ENCODE measurements at places on chromosomes 5 and 9. TPM values are rescaled to one million over a fixed set of nuclear protein-coding genes. Genes with fewer than 3 reads are reported as not detected.
A peak's percentile ranks its signal among the peaks of the same experiment; 100 is the strongest.

DNA sequence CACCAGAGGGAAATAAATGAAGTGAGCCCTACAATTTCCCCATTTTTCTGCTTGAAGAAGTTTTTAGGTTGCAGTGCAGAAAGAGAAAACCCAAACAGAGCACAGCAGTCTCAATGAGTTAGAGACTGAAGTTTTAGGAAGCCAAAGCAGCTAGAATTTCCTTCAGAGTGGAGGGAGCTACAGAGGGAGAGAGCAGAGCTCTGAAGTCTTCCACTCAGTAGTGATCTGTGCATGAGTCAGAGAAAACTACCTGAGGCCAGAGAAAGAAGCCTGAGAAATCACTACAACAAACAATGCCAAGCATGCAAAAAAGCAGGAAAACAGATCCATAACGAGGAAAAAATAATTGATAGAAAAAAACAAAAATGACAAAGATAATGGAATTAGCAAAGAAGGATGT lies 17.9 kb upstream of the NDUFB6 start:
- no peak for DNase-seq

DNA sequence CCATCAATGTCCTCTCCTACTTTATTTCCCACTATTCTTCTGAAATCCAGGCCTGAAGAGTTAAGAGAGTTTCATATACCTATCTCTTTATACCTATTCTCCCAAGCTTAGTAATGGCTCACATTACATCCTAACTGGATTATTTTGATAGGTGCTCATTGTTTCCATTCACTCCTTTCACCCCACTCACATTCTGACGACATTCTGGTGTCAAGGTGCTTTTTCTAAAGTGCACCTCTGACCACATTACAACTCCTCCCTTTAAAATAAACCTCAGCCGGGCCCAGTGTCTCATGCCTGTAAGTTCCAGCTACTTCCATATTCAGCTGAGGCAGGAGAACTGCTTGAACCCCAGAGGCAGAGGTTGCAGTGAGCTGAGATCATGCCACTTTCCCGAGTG lies 417.1 kb downstream of the BNC2 start:
- DNase-seq = no peak

GRCh38 chr5:129904102-129904666 lies at the start of gene CHSY3:
Gene CHSY3 (plus strand): TSS chr5:129904465.
- DNase-seq = peak; percentile 90

- DNase-seq = no peak
These were observed 14.9 kb upstream of the CERCAM start for GRCh38 chr9:128405780-128406171.

- no peak for DNase-seq
These were observed 195.0 kb downstream of the MAPKAP1 start for GRCh38 chr9:125511789-125512660.

DNA sequence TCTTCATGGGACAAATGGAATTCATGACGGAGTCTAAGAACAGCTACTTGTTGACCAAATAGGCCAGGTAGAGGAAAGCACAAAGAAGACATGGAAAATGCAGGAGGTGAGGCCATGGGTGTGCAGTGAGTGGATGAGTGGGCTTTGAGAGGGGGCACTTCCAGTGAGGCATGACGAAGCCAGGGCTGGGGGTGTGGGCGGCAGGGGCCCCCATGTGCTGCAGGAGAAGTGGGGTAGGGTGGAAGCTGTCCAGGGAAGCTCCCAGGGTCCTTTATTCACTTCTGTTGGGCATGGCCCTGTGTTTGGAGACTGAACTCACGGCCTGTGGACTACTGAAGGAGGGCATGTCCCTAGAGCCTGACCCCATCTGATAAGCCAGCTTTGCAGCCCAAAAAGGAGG lies 127.6 kb upstream of the SLC25A48 start:
- DNase-seq = no peak

GRCh38 chr5:137712139-137712667 lies 23.7 kb downstream of the KLHL3 start:
- no peak for DNase-seq

GRCh38 chr9:104970271-104970987 lies 42.5 kb upstream of the ABCA1 start:
- DNase-seq = no peak

GRCh38 chr5:527646-528628 lies 3.7 kb upstream of the SLC9A3 start:
- DNase-seq = no peak

DNA sequence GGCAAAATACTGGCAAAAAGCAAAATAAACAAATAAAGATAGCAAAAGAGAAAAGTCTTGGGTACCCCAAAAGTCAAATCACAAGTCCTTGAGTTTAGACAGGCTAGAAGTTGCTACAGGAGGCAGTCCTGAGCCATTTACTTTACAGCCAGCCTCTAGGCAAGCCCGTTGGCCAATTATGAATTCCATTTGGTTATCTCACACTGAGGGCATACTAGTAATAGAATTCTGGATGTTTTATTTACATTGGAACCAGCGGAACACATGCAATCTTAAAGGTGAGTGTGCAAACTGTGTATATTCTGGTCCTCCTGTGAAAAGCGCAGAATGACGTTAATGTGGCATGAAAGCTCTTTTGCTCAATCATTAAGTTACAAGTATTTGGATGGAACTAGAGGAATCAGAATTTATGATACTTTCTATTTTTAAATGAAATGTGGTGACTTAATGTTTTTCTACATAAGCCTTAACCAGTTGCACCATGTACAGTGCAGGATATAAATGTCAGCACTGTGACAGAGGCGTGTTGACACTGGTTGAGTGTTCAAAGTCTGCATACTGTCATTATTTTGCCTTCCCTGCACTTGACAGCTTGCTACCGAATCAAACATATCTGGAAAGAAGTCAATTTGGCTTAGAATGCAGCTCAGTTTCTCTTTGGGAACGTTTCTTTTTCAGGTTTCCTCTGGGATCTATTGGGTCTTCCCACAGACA lies 7.9 kb downstream of the GDNF start:
- no peak for DNase-seq

DNA sequence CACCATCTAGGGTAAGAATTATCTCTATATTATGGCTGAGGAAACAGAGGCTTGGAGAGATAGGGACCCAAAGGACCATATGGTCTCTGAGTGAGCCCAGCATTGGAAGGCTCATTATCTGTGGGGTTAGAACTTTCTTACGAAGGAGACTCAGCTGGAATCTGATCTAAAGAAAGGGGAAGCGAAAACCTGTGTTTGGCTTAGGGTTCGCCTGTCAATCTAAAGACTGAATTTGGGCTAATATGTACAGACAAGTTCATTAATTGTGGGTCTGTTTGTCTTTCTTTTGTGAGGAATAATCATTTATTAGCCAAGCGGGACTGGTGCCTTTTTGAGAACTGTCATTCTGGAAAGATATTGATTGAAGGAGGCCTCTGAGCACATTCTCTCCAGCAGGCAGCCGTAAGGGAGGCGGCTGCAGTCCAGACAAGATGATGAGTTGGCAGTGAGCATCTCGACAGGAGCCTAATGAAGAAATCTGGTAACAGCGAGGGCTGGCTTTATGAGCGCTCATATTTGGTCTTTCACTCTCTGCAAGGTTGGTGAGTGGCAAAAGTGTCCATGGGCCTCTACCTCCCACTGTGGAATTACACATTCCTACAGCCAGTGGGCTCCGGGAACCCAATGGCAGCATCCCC lies 104.2 kb upstream of the GPR151 start:
- DNase-seq = no peak

DNA sequence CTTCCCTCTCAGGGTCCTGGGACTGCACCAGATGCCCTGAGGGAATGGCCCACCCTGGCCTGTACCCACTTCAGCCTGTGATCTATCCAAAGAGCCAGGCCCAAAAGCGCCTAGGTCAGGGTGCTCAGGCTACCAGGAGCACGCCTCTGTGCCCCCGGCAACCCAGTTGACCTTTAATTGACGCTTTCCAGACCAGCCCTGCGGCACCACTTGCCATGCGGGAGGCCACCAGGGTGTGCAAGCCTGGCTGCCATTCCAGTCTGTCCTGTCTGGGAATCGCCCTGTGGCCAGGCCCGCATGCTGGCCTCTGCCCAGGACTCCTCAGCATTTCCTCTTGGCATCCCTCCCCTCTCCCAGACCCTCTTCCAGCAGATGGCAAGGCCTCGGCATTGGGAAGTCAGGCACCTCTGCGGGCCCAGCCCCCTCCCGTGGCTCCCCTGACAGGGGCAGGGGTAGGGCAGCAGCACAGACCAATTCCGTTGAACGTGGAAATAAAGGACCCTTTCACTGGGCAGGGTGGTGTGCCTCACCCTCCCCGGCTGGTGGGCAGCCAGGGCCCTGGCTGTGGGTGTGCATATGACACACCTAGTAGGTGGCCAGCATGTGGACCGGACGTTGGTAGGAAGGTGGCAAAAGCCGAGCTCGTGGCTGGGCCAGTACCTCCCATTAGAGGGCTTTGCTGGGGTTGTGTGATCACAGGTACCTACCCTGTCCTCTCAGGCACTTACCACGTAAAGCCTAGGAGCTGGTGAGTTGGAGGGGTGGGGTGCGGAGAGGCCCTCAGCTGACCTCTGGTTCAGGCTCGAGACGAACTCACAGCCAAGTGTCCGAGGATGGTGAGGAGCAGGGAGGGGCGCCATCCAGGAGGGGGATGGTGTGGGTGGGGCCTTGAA lies 3.5 kb upstream of the AIF1L start:
- DNase-seq = no peak

- DNase-seq = no peak
These were observed 599.1 kb upstream of the CLINT1 start for GRCh38 chr5:158458086-158458485.

GRCh38 chr9:129225815-129226214 lies 47.8 kb upstream of the IER5L start:
- DNase-seq = peak; percentile 90

GRCh38 chr9:126673689-126674364 lies 60.1 kb downstream of the LMX1B start:
- no peak for DNase-seq

DNA sequence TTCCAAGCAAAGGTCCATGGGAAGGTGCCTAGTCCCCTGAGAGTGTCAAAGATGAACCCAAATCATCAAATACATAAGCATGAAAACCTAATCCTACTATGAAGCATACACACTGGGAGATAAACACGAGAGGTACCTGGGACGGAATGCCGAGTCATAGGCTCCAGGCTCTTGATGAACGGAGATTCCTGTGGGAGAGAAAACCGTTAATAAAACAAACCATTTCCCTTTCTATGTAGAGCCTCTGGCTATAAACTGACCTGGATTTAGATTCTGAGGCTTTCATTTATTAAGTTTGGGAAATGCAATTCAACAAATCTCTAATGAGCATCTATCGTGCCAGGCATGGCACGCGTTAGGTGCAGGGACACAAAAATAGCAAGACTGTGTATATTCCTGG lies 206.4 kb upstream of the IL12B start:
- no peak for DNase-seq

- DNase-seq = no peak
These were observed 176.7 kb downstream of the PRR16 start for GRCh38 chr5:120640778-120641177.

GRCh38 chr5:28580616-28581015 lies 1542.2 kb upstream of the CDH9 start:
- DNase-seq = no peak

- DNase-seq = no peak
These were observed 40.7 kb downstream of the LHFPL2 start for GRCh38 chr5:78607864-78608263.

DNA sequence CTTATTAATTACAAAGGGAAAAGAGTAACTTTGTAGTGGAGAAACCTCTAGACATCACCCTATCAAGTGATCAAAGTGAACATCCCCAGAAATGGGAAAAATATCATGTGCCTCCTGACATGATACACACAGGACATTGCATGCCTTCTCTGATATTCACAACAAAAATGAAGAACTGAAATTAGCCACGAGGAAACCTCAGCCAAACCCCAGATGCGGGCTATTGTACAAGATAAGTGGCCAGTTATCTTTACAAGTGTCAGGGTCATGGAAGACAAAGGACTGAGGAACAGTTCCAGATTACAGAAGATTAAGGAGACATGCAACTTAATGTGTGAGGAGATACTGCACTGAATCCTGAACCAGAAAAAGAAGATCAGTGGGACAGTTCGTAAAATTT lies 23.8 kb upstream of the NPM1 start:
- no peak for DNase-seq

DNA sequence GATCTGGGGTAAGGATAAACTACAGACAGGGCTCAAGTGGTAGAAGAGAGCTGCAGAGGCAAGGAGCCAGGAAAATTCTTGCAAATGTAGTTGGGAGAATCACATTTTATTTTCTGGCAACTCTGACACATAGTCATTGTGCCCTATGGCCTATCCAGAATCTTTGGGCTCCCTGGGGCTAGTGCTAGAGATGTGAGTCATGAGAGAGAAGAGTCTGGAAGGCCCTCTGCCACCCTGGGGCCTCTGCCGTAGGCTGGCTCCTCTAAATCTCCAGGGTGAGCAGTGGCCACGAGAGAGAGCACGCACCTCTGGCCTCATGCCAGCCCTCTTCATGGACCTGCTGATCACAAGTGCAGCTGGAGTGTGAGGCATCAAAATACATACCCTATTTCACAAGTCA lies 74.3 kb upstream of the SSBP2 start:
- DNase-seq = peak; percentile 78

- no peak for DNase-seq
These were observed 80.3 kb downstream of the CSNK1A1 start for GRCh38 chr5:149470942-149471341.

- DNase-seq = no peak
These were observed 14.8 kb downstream of the ODF2 start for GRCh38 chr9:128470560-128470959.

DNA sequence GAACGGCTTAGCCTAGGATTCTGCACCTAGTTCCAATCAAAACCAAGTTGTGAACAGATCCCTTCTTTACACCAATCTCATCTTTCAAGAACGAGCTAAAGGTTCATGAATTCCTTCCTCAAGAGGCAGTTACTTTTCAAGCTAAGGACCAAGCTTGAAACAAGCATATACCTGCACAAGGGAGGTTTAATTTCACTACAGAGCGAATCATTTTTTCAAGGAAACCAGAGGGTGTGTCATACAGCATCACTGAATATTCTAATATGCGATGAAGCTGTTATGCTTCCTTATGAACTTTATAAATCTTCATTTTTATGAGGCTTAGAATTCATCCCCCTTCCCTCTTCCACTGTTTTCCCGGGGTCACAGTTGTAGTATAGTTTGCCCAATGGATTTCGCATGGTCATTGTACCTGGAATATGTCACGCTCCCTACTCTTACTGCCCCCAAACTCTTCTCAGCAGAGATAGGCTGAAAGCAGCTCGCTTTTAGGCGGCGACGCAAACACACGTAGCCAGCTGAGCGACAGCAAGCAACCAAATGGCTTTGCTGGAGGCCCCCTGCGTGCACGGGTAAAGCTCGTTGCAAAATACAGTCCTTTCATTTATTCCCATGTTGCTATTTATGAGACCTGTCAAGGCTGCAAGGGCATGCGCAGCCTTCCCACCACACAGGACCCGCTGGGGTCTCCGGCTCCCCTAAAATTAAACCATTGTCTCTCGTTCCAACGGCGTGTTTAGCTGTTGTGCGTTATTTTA lies 832 bp downstream of the LMBRD2 start:
- DNase-seq = no peak

GRCh38 chr5:2007878-2008501 lies 125.3 kb upstream of the IRX4 start:
- peak; percentile 87 for DNase-seq

PHF24 gene
- 0.60 TPM for polyA plus RNA-seq

FSD1L gene
- polyA plus RNA-seq = 1.2 TPM

MARCOL gene
- polyA plus RNA-seq = not detected

ZBED3 gene
- 2.1 TPM for polyA plus RNA-seq

C5orf58 gene
- polyA plus RNA-seq = not detected

SLCO4C1 gene
- 0.38 TPM for polyA plus RNA-seq
